Activated naive CD4-positive, alpha-beta T cell treated with Interleukin-2 at 50 U/mL for 16 hours (primary cell): ENCODE measurements at places on chromosomes 3 and 15.

- no peak for DNase-seq
These were observed 11.2 kb upstream of the SUMF1 start for GRCh38 chr3:4478261-4478660.

- DNase-seq, result no peak
These were observed 231.0 kb upstream of the TLE3 start for GRCh38 chr15:70328679-70329115.

GRCh38 chr15:85992224-85992623, 87.4 kb upstream of the AGBL1 start:
- no peak for DNase-seq

- no peak for DNase-seq
These were observed 61.7 kb downstream of the STRIT1 start for GRCh38 chr3:155231792-155232191.

GRCh38 chr3:71504250-71505036, 79.1 kb downstream of the FOXP1 start:
- peak; percentile 62 for DNase-seq

DNA sequence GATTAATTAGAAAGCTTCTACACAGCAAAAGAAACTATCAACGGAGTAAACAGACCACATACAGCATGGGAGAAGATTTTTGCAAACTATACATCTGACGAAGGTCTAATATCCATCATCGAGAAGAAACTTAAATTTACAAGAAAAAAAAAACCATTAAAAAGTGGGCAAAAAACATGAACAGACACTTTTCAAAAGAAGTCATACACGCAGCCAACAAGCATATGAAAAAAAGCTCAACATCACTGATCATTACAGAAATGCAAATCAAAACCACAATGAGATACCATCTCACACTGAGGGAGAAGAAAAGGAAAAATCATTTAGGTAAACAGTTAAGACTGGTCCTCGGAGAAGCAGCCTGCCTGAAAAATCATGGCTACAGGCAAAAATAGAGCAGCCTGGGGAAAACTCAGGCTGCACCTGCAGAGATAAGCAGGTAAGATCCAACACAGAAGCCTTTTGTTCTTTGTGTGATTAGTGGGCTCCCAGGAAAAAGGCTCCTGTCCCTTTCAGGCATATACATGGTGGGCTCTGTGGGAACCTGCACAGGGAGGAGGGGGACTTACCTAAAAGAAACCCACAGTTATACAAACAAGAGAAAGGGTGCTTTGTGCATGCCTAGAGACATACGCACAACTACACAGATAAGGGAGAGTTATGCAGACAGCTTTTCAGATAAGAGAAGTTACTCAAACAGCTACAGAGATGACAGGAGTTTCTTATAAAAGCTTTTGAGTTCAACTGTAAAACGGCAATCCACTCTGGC, 49.3 kb downstream of the C3orf70 start:
- no peak for DNase-seq

DNA sequence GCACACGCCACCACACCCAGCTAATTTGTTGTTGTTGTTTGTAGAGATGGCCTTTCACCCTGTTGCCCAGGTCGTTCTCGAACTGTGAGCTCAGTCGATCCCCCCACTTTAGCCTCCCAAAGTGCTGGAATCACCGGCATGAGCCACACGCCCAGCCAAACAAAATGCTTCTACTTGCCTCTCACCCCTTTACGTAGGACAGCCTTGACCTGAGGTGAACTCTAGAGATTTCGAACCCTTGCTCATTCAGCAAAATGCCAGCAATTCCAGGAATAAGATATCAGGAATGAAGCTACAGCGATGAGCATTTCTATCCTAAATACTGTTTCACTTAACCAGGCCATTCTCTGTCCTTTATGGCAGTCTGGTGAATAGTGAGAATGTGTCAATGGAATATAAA, 135.0 kb downstream of the LRRK1 start:
- no peak for DNase-seq

GRCh38 chr3:160448845-160449635, 546 bp downstream of the TRIM59 start:
- no peak for DNase-seq

- no peak for DNase-seq
These were observed 247.6 kb upstream of the PROK2 start for GRCh38 chr3:72032441-72033135.

- DNase-seq, result no peak
These were observed 52.4 kb downstream of the SETMAR start for GRCh38 chr3:4355401-4356219.

DNA sequence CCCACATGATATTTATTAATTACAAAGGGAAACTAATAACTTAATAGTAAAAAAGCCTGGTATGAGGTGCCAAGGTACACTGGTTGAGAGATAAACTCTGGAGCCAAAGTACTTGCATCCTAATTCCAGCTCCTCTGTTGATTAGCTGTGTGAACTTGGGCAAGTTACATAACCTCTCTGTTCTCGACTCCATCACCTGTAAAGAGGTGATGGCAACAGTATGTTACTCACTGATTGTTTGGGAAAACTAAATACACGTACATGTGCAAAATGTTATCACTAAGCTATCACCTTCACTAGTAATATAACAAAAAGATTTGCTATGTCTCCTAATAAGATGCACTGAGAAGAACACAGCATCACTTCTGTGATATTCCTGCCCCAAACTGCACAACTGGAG, 206.4 kb downstream of the MEX3B start:
- no peak for DNase-seq

DNA sequence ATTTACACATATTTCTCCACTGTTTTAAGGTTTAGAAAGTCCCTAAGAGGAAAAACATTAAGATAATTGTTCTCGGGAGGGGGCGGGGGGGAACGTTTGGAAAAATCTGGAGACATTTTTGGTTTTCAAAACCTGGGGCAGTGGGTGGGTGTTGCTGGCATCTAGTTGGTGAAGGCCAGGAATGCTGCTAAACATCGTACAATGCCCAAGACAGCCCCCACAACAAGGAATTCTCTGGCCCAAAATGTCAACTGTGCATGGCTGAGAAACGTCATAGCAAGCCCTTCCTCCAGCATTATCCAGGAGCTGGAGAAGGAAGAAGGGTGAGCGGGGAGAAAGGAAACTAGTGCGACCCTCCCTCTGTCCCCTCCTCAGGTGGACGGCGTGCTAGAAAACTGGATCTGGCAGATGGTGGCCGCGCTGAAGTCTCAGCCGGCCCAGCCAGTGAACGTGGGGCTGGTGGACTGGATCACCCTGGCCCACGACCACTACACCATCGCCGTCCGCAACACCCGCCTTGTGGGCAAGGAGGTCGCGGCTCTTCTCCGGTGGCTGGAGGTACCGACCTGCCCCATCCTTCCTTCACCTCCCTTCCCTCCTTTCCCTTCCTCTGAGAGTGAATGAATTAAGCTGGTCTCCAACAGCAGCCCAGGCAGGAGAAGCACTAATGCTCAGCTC, 109.8 kb downstream of the LIPC start:
- no peak for DNase-seq

DNA sequence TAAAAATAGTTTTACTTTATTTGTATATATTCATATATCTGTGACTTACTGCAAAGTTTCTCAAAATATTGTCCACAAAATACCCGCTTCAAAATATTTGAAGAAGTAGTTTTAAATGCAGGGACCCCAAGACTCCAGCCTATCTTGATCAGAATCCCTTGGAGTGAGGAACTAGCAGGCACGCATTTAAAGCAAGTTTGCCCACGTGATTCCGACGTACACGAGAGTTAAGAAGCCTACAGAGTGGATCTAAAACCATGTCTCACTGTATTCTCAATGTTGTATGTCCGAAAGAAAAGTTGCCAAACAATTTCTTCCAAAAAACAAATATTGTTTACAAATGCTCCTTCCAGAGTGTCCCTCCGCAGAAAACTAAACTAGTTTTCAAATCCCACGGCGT, 1.7 kb downstream of the GABRB3 start:
- DNase-seq, result no peak

- no peak for DNase-seq
These were observed 386.6 kb downstream of the DIPK2A start for GRCh38 chr3:144358191-144358590.

DNA sequence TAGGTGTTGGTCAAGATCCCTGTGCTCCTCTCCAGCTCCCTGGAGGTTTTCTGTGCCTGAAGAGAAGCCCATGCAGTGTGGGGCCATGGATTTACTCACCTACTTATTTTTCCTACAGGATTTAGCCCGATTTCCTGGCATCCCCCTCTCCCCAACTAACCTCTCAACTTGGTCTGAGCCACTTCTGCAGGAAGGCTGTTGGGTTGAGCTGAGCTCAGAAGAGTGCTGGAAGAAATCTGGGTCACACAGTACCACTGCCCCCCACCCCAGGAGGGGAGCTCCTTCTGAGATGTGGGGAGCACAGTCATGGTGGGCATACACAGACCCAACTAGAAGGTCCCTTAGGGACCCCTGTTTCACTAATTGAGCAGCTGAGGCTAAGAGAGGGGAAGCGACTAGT, 34.4 kb upstream of the SLCO2A1 start:
- no peak for DNase-seq

DNA sequence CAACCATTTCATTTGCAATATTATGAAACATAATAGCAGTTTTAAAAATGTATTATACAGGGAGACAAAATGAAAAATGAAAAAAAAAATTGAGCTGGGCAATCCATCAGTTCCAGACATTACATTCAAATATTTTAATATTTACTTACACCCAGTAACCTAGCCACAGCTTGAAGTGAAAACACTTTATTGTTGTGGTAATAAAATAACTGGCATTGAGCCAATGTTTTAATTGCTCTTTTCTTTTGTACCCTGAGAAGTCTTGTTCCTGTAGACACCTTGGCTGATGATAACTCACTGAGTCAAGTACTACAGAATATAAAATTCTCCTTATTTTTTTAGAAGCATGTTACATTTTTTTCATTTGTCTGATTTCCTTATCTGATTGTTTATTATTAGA, 180.6 kb downstream of the ROBO1 start:
- no peak for DNase-seq

GRCh38 chr15:36511594-36511993, 67.8 kb upstream of the CDIN1 start:
- no peak for DNase-seq

DNA sequence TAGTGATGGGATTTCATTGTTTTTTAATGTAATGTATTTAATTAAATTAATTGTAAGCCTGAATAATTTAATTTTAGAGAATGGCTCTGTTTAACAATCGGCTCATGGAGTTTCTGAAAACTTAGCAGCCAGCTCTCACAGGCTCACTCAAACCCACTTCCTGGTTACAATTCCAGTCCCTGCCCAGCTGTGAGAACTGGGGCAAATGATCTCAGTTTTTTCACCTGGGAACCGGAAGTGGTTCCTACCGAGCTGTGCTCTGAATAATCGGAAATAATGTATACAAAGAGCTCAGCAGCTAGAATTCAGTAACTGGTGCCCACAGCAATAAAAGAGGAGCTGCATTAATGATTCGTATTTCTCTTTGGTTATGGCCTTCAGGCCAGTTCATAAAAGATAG, 244.3 kb upstream of the MCTP2 start:
- DNase-seq, result peak; percentile 29

GRCh38 chr15:75640483-75641178, 607 bp upstream of the IMP3 start:
- peak; percentile 53 for DNase-seq

DNA sequence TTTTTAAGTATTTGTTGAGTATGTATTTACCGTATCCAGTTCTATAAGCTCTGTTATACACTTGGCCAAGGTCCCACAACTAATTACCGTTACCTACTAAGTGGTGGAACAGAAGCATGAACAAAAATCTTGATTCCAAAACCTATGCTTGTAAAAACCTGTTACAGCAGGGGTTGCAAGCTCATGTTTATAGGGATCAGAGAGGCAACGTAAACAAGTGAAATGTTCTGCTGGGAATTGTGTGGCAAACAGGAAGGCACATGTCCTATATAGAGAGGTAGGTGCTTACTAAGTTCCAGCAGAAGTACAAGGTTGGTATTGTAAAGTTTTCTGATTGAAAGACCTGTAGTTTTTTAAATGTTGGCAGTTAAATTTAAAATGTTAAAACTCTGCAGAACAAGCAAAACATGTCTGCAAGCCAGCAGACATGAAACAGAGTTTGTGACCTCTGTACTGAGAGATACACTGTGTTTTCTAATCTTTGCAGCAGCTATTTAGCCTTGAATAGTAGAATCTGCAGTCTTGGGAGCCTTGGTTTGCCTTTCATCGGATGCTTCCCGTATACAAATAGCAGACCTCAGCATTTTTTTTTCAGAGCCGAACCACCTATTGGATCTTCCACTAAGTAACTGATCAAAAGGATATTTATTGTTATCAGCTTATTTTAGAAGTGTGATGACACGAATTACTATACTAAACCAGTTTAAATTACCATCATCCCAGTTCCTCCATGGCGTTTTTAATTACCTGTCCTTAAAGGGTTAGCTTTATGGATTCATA, 11.4 kb downstream of the IREB2 start:
- DNase-seq, result no peak

DNA sequence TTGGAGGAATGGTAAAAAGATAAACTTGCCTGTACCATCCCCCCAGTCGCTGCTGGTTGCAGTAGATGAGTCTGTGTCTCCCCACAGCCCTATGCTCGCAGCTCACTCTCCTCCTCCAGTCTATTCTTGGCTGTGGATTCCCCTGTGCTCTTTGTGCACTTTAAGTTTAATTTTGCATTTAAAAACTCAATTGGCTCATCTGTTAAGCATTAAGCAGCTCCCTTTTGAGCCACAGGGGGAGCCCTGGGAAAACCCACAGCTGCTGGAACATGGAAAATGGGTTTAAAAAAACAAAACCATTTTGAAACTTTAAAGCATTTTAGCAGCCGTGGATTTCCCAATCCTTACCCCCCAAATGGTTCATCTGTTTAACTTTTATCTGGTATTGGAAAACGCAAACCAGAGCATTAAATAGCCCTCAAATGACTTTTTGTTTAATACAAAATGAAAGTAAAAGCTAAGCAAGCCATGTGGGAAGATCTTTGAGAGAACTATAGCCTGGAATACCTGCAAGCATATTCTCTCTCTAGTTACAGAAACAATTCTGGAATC, 536.9 kb downstream of the ZIC1 start:
- no peak for DNase-seq

GRCh38 chr15:50257332-50257731, 8.2 kb downstream of the HDC start:
- DNase-seq, result no peak
